ENCODE measurements at places on chromosomes 7 and 10. TPM values are rescaled to one million over a fixed set of nuclear protein-coding genes. Genes with fewer than 3 reads are reported as not detected.

CHAT gene
- total RNA-seq, result not detected

DEPP1 gene
- total RNA-seq, result 50.4 TPM

KCNIP2 gene
- total RNA-seq, result 1.1 TPM

AUTS2 gene
- total RNA-seq, result 0.75 TPM

NXPH1 gene
- not detected for total RNA-seq

GIMAP1 gene
- total RNA-seq, result not detected

CCDC136 gene
- total RNA-seq, result 4.4 TPM

EGFR gene
- total RNA-seq, result 29.3 TPM

CCNY gene
- 54.8 TPM for total RNA-seq

SPDYE5 gene
- 0.12 TPM for total RNA-seq

SVOPL gene
- total RNA-seq, result not detected

TDRD1 gene
- 7.7 TPM for total RNA-seq

NKX1-2 gene
- total RNA-seq, result not detected

SAP25 gene
- 0.08 TPM for total RNA-seq

HEPACAM2 gene
- under 0.01 TPM for total RNA-seq

AGBL3 gene
- total RNA-seq, result 1.2 TPM

METTL27 gene
- 1.1 TPM for total RNA-seq

PRSS1 gene
- total RNA-seq, result not detected

TMEM236 gene
- total RNA-seq, result not detected

MAT1A gene
- not detected for total RNA-seq

SAMD9 gene
- 12.1 TPM for total RNA-seq

OR13A1 gene
- not detected for total RNA-seq

ERCC6 gene
- 62.4 TPM for total RNA-seq

LMTK2 gene
- total RNA-seq, result 5.4 TPM

OR2A42 gene
- not detected for total RNA-seq

ITPRID1 gene
- not detected for total RNA-seq

PLAC9 gene
- 24.6 TPM for total RNA-seq

TUBAL3 gene
- not detected for total RNA-seq

SCIN gene
- 0.23 TPM for total RNA-seq

SCD gene
- 38.5 TPM for total RNA-seq

FAM237B gene
- not detected for total RNA-seq

CLRN3 gene
- not detected for total RNA-seq

GIMAP4 gene
- not detected for total RNA-seq

RARRES2 gene
- 15.2 TPM for total RNA-seq

PRR15 gene
- total RNA-seq, result 0.59 TPM

LRCH4 gene
- total RNA-seq, result 2.2 TPM

VIPR2 gene
- not detected for total RNA-seq

ARID5B gene
- total RNA-seq, result 40.1 TPM

CRYGN gene
- not detected for total RNA-seq

CTAGE4 gene
- 0.35 TPM for total RNA-seq

HOGA1 gene
- total RNA-seq, result 0.75 TPM

ASZ1 gene
- not detected for total RNA-seq

TCF7L2 gene
- 4.1 TPM for total RNA-seq

SPDYE16 gene
- 0.12 TPM for total RNA-seq

RBP3 gene
- total RNA-seq, result under 0.01 TPM

MEIG1 gene
- total RNA-seq, result not detected
